ENCODE measurements at places on chromosomes 2 and 18.

- DNase-seq = no peak
Observed at GRCh38 chr2:164084066-164084465, 348.3 kb upstream of the FIGN start.

- no peak for DNase-seq
Observed at GRCh38 chr2:41703123-41703522, 344.7 kb upstream of the PKDCC start.

DNA sequence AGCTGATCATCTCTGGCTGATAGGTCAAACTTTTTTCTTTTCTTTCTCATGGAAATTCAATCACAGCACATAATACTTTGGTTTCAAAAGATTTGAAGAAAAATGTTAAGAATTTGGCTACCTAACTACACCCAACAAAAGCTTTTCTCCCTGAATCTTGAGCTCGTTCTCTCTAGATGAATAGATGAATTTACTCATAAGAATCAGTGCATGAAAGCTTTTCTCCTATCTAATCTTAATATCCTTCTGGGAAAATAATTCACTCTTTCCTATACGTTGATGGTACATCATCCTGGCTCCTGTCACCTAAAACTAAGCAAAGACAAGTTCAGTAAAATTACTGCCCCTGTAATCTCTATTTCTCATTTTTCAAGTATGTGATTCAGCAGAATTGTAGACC lies 1479.1 kb downstream of the DPP10 start:
- no peak for DNase-seq

DNA sequence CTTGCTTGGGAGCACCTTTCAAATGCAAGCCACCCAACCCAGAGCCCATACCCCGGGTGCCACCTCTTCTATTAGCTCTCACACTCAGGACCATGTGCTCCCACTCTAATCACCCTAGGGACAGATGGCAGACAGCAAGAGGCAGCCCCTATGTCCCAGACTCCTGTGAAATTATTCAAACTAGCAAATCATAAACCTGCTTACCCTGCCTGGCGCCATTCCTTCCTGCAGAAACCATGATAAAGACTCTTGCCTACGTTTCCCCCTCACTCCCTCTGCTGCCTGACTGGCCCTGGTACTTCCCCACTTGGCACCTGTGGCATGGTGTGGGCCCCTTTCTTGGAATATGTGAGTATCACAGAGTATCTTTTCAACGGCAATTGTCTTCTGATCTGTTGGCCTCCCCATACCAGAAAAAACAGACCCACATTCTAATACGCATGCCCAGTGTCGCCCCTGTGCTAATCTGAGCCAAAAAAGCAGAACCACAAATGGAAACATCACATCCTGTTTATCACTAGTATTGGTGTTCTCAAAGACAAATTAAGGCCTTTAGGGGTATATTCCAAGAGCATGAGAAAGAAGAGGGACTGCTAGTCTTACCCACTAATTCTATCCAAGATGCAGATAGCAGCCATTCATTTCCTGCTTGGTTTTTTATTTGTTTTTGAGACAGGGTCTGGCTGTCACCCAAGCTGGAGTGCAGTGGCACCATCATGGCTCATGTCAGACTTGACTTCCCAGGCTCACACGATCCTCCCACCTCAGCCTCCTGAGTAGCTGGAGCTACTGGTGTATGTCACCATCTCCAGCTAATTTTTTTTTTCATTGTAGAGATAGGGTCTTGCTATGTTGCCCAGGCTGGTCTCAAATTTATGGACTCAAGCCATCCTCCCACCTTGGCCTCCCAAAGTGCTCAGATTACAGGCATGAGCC lies 44.1 kb upstream of the TTC39C start:
- DNase-seq = no peak

DNA sequence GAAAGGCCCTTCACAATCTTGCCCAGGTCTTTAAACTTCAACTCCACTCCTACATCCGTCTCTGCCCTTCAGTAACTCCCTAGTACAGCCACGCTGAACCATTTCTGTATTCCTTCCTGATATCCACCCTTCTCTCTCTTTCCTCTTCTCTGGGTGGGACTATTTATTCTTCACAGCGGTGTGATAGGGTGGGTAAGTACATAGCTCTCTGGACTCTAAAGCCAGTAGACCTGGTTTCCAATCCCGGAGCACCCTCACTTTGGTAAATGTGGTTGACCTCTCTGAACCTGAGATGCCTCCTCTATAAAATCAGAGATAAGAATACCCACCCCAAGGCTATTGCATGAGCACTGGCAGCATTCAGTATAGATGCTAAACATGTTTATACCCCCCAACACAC lies 86.7 kb downstream of the ATL2 start:
- DNase-seq = no peak

DNA sequence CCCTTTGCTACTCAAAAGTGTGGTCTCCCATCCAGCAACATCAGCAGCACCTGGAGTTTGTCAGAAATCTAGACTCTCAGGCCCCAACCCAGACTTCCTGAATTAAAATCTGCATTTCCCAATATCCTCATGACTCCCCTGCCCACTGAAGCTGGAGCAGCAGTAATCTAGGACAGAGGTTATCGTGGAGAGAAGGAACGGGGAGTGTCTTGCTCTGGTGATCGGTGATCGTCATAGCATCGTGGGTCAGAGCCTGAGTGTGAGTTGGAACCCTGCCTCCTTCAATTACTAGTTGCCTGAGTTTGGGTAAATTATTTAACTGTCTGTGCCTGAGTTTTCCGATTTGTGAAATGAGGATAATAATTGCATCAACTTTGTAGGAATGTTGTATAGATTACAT lies 217.3 kb upstream of the ATP5MC3 start:
- DNase-seq = no peak

GRCh38 chr2:10368491-10369231 lies 66.0 kb downstream of the HPCAL1 start:
- no peak for DNase-seq

GRCh38 chr2:108413711-108414095 lies 35.3 kb upstream of the GCC2 start:
- DNase-seq = no peak

GRCh38 chr2:95320986-95321767 lies 24.0 kb downstream of the KCNIP3 start:
- DNase-seq = peak; percentile 86

GRCh38 chr18:14974576-14974975 lies 226.6 kb downstream of the ANKRD30B start:
- no peak for DNase-seq

GRCh38 chr2:54259413-54260240 lies 3.6 kb upstream of the TSPYL6 start:
- DNase-seq = no peak

DNA sequence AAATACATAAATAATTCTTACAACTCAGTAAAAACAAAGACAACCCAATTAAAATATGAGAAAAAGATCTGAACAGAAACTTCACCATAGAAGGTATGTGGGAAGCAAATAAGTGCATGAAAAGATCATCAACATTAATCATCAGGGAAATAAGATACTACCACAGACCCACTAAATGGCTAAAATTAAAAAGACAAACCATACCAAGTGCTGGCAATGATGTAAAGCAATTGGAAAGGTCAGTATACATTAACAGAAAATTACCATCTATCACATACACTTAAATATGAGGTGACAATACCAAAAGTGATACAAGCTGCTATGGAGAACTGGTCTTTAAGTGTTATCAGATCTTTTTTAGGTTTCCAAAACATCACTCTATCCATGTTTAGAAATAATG lies 44.7 kb downstream of the TTR start:
- no peak for DNase-seq

DNA sequence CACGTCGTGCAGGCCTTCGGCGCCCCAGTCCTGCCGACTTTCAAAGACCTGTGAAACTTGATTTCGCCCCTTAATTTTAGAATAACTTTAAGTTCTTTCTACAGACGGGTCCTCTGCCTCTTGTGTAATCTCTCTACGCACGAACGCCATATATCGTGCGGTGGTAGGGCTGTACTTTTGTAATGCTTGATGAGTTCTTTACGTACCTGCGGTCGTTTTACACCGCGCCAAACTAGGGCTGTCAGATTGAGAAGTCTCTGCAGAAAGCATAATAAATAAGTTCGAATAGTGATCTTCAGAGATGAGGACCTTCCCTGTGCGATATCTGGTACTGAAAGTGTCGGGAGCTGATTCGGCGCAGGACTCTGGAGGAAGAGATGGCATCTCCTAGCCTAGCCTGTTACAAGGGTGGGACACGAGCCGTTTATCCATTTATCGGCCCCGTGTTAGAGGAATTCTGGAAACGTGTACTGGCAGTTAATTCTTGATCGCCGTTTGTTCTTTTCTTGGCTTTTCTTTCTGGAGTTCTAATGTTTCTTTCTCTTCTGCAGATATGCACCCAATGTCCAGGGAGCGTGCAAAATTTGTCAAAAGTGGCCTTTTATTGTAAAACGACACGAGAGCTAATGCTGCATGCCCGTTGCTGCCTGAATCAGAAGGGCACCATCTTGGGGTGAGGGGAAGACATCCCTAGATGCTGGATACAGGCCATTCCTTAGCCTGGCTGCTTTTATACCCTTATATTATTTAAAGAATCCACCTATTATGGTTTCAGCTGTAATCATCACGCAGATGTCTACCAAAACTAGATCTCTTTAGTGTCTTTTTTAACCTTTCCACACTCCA lies 781 bp upstream of the SLC5A6 start:
- DNase-seq = peak; percentile 31

- no peak for DNase-seq
Observed at GRCh38 chr2:50754514-50754913, 277.4 kb downstream of the NRXN1 start.

- no peak for DNase-seq
Observed at GRCh38 chr2:210527286-210527685, 29.1 kb upstream of the CPS1 start.

- DNase-seq = no peak
Observed at GRCh38 chr2:219049282-219049681, 8.0 kb upstream of the CFAP65 start.

DNA sequence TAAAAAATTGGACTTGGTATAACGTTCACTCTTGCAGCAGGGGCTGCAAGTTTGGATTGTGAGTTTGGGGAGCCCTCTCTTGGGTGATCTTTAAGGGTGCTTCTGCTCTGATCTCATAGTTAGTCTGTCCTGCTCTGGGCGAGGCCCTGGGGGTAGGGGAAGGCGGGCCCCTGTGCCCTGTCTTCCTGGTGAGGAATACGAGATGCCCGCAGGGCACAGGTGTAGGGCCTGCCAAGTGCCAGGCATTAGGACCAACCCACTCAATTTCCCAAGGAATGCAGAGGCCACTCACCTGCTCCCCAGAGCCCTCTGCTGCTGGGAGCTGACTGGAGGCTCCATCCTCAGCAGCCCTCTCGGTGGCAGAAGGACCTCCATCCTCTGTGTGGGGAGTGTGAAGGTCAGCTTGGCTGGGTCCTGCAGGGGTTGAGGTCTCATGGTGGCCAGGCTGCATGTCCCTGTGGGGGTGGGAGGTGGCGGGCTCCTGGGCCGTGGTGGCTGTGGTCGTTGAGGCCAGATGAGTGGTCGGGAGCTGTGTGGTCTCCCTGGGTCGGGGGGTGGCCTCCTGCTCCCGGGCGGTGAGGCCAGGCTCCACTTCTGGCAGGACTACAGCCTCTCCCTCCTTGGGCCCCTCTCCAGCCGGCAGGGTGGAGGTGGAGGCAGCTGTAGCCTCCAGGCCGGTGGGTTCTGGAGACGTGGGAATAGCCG lies 21.3 kb downstream of the SDC1 start:
- no peak for DNase-seq

GRCh38 chr2:23651187-23652080 lies 266.5 kb downstream of the KLHL29 start:
- peak; percentile 12 for DNase-seq

GRCh38 chr2:186347472-186347871 lies 138.6 kb upstream of the ZC3H15 start:
- DNase-seq = no peak

GRCh38 chr18:59056706-59057492 lies 82.8 kb upstream of the SEC11C start:
- DNase-seq = peak; percentile 40

DNA sequence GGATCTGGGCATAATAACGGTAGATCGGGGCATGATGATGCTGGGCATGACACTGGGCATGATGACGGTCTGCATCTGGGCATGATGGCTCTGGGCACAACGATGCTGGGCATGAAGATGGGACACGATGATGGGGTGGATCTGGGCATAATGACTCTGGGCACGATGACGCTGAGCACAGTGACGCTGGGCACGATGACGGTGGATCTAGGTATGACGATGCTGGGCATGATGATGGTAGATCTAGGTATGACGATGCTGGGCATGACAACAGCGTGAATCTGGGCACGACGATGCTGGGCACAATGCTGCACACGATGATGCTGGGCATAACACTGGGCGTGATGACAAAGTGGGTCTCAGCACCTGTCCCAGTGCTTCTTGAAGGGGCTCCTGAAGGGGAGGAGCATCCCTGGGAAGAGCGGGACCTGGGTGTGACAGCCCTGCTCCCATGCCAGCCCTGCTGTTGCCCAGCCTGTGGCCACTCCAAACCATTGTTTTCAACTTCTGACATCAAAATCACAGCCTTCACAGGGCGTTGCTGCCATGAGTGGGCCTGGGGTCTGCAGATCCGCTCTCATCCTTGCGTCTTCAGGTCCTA lies 30.4 kb upstream of the ALLC start:
- DNase-seq = no peak

DNA sequence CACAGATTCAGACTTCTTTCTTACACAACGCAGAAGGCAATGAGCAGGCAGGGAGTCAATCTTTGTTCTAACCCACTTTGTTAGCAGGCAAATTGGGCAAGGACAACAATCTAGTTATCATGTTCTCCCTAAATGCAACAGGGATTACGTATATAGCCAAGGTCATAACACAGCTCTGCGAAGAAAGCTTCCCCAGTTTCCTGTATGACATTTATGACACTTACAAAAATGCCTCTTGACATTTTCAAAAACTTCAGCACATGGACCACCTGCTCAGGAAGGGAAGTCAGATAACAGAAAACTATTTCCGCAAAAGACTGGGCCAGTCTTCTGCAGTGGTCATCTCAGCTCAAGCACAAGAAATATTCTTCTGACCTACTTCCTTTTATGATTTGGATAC lies 106.1 kb downstream of the IRS1 start:
- DNase-seq = no peak

GRCh38 chr2:30702694-30703093 lies 104.6 kb downstream of the CAPN13 start:
- DNase-seq = no peak

DNA sequence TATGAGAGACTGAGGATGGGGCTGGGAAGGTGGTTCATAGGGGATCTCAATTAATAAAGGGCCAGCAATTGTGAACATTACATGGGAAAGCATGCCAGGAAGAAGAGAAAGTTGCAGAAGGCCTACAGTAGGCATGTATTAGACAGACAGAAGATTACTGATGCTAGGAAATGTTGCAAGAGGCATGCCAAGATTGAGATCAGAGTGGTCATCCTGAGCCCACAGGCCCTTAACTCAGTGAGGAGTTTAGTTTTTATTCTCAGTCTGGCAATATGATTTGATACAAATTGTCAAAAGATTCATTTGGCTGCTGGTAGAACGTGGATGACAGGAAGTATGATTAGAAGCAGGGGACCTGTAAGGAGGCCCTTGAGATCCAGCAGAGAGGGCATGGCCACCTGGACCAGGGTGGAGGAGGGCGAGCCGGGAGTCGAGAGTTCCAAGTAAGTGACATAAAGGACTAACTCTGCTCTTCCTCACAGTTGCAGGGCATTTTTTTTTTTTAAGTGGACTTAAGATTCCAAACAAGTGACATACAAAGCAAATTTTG lies 54.9 kb downstream of the EPHA4 start:
- peak; percentile 14 for DNase-seq

Measured in fibroblast of skin of left quadriceps (primary cell).